Upper lobe of left lung (tissue), 6 donors: ENCODE measurements at places on chromosomes 1 and 21.
A peak's percentile ranks its signal among the peaks of the same experiment; 100 is the strongest.

GRCh38 chr1:63327417-63328054 lies 5.2 kb downstream of the FOXD3 start:
- DNase-seq, result peak; percentile 51

- DNase-seq, result no peak
Measured at GRCh38 chr1:90574692-90575370, 142.3 kb downstream of the BARHL2 start.

DNA sequence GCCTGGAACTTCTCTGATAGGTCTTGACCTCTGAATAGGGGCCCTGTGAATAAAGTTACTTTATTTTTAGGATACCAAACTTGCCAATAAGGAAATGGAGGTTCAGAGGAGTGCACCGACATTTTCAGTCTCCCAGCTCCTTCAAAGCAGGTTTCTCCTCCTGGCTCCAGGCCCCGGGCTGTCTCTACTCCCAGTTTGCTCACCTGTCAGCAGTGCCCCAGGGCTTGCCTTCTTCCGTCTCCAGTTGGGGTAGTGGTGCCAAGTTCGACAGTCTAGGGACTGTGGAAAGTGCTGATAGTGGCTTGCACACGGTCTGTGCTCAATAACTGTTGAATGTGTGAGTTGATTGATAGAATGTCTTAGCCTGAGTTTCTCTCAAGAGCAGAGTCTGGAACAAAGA lies 149.2 kb downstream of the ACTL8 start:
- no peak for DNase-seq

DNA sequence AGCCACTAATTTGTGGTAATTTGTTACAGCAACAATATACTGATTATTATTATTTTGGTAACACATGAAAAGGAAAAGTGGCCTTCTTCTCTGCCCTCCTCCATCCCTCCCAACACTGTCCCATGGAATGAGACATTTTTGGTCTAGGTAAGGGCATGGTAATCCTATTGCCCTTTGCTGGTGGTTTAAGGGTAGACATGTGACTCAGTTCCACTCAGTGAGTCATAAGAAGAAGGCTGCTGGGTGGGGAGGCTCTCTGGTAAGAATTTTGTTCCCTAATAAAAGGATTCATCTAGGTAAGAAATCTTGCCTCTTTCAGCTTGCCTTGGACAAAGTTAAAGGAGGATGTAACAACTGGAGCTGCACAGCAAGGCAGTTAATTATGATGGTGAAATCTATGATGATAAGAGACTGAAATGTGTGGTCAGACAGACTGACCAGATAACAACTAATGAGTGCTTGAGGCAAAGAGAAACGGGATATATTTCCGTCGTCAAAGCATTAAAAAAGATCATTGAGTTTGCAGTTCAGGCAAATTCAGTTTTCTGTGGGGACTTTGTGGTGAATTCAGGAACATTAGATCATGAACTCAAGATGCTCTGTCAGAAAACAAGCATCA lies 232.0 kb upstream of the KCNK2 start:
- no peak for DNase-seq

- DNase-seq, result no peak
Measured at GRCh38 chr1:245707941-245708340, 553.2 kb downstream of the KIF26B start.

DNA sequence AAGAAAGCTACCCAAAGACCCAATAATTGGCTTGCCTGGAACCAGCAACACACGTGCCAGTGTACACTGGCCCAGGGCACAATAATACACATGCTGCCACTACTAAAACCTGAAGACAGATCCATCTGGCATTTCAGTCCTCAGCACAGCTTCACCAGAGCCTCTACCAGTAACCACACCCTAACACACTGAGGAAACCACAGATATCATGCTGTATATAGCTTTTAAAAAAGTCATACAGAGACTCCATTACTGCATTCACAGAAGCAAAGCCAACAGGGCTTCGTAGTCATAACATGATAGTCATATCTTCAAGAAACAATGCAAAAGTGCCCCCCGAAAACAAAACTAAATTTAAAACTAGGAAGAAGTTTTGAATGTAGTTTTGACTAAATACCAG lies 40.6 kb upstream of the NEGR1 start:
- no peak for DNase-seq

DNA sequence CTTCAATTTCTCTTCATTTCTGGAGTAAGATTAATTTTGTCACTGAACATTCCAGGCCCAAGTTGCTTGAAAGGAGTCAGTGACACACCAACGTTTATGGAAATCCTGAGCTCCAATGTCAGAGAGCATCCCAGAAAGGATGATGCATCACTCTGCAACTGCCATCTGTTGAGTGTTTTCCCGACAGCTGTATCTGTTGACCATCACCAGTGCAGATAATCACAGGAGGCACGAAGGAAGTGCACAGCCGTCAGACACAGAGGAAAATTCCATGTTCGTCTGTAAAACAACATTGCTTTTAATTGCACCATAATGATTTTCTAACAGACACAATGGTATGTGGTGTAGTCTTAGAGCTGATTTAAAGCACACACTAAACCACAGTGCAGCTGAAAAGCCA lies 376.7 kb upstream of the ADGRL2 start:
- no peak for DNase-seq

DNA sequence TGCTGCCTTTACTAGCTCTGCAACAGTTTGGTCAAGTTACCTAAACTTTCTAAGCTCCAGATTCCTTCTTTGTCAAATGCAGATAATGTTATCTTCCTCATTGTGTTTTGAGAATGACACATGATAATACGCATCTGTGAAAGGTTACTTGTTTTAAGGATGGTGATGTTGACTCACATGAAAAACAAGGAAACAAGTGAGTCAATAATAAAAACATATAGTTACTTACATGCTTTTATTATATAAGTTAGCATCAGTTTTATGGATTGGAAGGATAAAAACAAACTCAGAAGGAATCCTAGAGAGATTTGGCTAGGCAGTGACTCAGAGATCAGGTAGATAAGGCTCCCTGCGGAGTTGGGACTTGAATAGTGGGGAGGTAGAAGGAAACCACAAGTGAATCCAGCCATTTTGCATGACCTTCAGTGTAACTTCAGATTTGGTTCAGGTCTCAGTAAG lies 144.6 kb downstream of the LMO4 start:
- DNase-seq, result no peak

GRCh38 chr1:50103615-50104081 lies 5.1 kb upstream of the ELAVL4 start:
- DNase-seq, result no peak

- DNase-seq, result no peak
Measured at GRCh38 chr21:45994759-45995685, 13.5 kb downstream of the COL6A1 start.

DNA sequence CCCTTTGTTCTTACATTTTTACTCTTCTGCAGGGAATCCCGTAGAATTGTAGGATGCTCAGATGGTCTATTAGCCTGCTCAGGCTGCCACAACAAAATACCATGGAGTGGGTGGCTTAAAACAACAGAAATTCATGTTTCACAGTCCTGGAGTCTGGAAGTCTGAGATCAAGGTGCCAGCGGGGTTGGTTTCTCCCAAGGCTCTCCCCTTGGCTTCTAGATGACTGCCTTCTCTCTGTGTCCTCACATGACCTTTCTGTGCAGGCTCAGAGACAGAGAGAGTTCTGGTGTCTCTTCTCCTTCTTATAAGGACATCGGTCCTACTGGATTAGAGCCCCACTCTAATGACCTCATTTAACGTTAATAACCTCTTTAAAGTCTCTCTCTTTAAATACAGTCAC lies 41.7 kb downstream of the HUNK start:
- no peak for DNase-seq

- DNase-seq, result no peak
Measured at GRCh38 chr1:198929961-198930599, 291.2 kb downstream of the PTPRC start.

DNA sequence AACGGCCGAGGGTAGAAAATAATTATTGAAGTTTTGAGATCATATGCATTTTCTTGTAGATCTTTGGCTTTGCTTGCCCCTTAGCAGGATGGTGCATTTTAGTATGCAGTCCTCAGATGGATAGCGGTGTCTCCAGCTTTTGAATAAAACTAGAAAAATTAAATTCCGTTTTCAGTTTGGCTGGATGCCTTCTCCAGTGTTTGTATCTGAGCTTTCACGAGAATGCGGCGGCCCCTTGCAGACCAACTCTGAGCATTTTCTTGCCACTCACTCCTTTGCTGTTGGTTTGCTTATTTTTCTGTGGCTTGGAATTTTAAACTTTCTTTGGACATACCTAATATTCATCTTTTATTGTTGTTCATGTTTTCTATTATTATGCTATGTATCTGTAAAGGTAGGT lies 192.6 kb downstream of the NFIA start:
- DNase-seq, result no peak

DNA sequence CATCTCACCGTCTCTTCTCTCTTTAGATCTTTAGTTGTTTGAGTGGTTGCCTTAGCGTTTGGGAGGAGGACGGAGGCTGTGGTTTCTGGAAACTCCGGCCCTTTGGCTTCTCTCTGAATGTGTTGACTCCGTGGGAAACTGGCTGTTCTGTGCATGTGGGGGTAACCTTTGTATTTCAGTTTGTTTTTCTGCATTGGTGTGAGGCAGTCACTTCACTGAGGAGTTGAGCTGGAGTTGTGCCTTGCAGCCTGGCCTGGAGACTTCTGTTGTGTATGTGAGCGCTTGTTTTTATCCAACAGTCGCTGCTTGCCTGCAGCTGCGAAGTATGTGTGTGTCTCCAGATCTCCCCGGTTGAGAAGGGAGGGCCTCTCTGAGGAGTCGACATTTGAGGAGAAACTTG lies 33.6 kb downstream of the CLDN14 start:
- no peak for DNase-seq

DNA sequence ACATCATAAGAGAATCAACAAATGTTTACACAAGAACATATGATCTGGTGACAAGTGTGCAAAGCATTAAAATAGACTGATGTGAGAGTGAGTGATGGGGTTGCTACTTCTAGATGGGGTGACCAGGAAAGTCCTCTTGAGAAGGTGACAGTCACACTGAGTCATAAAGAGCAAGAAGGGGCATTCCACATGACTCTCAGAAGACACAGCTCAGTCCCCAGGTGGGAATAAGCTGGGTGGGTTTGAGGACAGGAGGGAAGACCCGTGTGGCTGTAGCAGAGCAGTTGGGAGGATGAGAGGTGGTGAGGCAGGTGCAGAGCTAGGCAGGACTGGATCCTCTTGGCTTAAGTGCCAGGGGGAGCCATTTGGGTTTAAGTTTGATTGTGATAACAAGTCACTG lies 53.1 kb downstream of the TNR start:
- no peak for DNase-seq

GRCh38 chr21:44765231-44766013 lies 36.2 kb downstream of the UBE2G2 start:
- peak; percentile 60 for DNase-seq

GRCh38 chr1:204151552-204152309 lies at the start of gene ETNK2:
Gene ETNK2, minus strand, starts transcription at chr1:204152044. Its CDS starts 192 bp downstream, at chr1:204151852.
- DNase-seq, result peak; percentile 37

- no peak for DNase-seq
Measured at GRCh38 chr1:5975133-5975880, 16.9 kb downstream of the NPHP4 start.

GRCh38 chr1:172814428-172814827 lies 155.5 kb downstream of the FASLG start:
- DNase-seq, result no peak

DNA sequence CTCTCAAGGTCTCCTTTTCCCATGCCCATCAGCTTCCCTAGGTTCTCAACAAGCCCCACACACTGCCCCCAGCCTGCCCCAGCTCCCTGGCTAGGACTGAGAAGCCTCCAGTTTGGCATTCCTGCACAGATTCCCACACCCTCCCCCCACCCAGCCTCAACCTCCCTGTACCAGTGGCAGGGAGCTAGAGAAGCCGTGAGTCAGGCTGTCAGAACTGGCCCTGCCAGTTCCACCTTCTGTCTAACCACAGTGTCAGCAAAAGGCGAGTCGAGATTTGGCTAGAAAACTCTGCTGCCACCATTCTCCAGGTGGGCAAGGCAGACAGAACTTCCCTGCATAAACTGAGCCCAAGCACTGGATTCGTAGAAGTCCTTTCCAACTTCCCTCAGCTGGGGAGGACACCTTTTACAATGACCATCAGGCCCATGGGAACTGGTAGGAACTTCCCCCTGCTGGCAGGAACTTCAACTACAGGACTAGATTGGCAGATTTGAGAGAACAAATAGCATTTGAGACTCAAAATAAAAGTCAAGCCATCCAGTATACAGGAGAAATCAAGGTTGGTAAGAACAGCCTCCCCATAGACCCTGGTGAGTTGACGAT lies 31.0 kb downstream of the TNNT2 start:
- DNase-seq, result peak; percentile 47

DNA sequence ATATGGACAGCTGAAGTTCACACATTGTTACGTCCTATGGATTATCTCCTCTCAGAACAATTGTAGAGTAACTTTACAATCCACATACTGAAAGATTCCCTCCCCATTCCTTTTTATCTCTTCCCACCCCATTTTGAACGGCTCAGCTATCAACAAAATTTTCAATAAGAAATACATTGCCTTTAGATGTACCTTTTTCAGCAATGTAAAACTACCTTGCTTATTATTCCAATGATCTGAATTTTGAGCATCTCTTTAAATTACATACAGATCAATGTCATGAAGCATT lies 503.7 kb downstream of the SMYD3 start:
- DNase-seq, result no peak

DNA sequence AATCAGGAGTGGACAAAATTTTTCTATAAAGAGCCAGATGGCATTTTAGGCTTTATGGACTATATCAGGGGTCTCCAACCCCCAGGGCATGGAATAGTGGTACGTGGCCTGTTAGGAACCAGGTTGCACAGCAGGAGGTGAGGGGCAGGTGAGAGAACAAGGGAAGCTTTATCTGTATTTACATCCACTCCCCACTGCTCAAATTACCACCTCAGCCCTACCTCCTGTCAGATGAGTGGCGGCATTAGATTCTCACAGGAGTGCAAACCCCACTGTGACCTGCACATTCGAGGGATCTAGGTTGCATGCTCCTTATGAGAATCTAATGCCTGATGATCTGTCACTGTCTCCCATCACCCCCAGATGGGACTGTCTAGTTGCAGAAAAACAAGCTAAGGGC lies 13.9 kb downstream of the PHTF1 start:
- no peak for DNase-seq

GRCh38 chr1:168556647-168557046 lies 12.8 kb upstream of the XCL2 start:
- DNase-seq, result no peak

DNA sequence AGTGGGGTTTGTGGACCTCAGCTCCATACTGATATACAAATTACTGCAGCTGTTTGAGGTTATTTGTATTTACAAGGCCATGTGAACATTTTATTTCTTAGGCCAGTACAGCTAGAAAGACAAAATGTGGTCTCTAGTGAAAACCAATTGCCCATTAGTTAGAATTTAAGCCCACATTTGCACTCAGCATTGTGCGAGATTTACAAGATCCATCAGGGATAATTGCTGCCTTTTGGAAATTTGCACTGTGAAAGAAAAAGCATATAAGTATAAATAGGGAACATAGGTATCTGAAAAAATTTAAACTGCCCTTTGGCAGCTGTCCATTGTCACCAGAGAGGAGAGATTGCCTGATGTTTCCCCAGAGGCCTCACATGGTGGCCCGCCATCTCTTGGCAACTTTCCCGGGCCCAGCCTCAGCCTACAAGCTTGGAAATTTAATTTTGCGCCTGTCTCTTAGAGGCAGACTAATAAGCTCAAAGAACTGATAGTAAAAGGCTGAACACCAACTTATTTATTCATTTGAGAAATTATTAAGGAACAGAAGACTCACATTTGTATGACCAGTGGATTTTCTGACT lies 120.7 kb downstream of the MAP3K21 start:
- DNase-seq, result no peak
